Breast epithelium (tissue), 4 donors: ENCODE measurements at places on chromosomes 5 and 9. TPM values are rescaled to one million over a fixed set of nuclear protein-coding genes. Genes with fewer than 3 reads are reported as not detected.

The SLC23A1 gene
- total RNA-seq, result 0.33 TPM

GRCh38 chr9:129629251-129629820 is 3.4 kb downstream of the NTMT1 start:
- no peak overlapping the region for H3K27ac ChIP-seq
- H3K36me3 ChIP-seq, result no peaks in the 10 kb centered on the region
- peaks cover 11% of the 10 kb centered on the region for H3K4me1 ChIP-seq
- H3K4me3 ChIP-seq, result no peak overlapping the region
- no peak for DNase-seq
- no peaks in the 10 kb centered on the region for H3K27me3 ChIP-seq

The AJM1 gene
- total RNA-seq, result 1.1 TPM

GRCh38 chr5:96522635-96523355 is 89.7 kb upstream of the PCSK1 start:
- no peaks in the 10 kb centered on the region for H3K4me1 ChIP-seq
- H3K27ac ChIP-seq, result no peak overlapping the region
- no peaks in the 10 kb centered on the region for H3K27me3 ChIP-seq
- H3K4me3 ChIP-seq, result no peak overlapping the region

GRCh38 chr9:1416261-1416660 is 366.1 kb downstream of the DMRT2 start:
- no peak overlapping the region for H3K4me3 ChIP-seq
- H3K27me3 ChIP-seq, result no peaks in the 10 kb centered on the region
- no peak overlapping the region for H3K27ac ChIP-seq
- H3K4me1 ChIP-seq, result no peaks in the 10 kb centered on the region

DNA sequence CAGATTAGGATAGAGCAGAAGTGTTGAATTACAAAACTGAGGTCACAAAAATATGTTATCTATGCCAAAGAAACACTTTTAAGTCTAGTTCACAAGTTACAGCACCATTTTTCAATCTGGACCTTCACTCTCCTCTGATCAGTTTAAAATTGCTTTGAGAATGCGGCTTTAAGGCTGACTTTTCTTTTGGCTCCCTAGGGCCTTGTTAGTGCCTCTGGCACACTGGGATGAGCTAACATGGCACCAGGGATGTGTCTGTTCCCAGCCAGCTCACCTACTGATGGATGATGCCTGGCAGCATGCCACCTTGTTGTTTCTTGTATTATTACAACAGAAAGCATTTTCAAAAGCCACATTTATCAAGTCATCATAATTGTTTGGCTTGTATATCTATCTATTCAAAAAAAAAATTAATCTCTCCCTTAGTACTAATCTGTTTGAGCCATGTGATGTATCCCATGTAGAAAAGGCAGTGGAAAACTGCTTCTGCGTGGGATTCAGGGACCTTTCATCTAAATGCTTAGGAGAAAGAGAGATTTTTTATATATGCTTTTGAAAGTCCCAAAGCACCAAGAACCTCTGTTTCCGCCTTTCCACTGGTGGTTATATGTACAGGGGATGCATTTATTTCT is 46.6 kb downstream of the ADAMTSL1 start:
- no peaks in the 10 kb centered on the region for H3K27me3 ChIP-seq
- H3K36me3 ChIP-seq, result no peaks in the 10 kb centered on the region
- no peaks in the 10 kb centered on the region for H3K4me1 ChIP-seq
- no peak for DNase-seq
- H3K27ac ChIP-seq, result no peak overlapping the region

DNA sequence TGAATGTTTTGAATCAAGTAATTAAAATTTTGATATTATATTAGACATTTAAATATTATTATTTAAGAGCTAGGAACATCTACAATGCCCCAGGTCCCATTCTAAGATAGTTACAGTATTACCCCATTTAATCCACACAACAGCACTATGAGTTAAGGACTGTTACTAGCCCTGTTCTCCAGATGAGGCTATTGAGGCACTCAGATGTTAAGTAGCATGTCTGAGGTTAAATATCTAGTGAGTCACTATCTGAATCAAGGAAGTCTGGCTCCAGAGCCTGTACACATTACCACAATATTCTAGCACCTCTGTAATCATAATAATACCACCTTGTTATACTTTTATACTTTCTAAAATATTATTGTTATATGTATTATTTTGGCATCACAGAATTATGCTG is 304.6 kb downstream of the PDE4D start:
- no peak for DNase-seq
- H3K27me3 ChIP-seq, result no peaks in the 10 kb centered on the region
- H3K4me1 ChIP-seq, result no peaks in the 10 kb centered on the region
- H3K27ac ChIP-seq, result no peak overlapping the region
- no peak overlapping the region for H3K4me3 ChIP-seq

DNA sequence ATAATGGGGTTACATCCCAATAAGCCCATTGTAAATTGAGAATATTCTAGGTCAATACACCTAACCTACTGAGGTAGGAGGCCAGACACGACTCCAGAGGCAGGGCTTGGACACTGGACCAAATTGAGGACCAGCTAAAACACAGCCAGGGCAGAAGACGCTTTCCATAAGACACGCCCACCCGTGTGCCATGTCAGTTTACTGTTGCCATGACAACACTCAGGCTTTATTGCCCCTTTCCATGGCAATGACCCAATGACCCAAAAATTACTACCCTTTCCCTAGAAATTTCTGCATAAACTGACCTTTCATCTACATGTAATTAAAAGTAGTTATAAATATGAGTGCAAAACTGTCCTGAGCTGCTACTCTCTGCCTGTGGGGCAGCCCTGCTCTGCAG is 31.5 kb downstream of the SLC22A4 start:
- H3K27me3 ChIP-seq, result no peaks in the 10 kb centered on the region
- DNase-seq, result no peak
- H3K4me3 ChIP-seq, result no peak overlapping the region
- no peaks in the 10 kb centered on the region for H3K4me1 ChIP-seq
- H3K27ac ChIP-seq, result no peak overlapping the region
- no peaks in the 10 kb centered on the region for H3K36me3 ChIP-seq

The IFNA13 gene
- not detected for total RNA-seq

GRCh38 chr5:78985725-78986223 is 664 bp upstream of the ARSB start:
- no peak for DNase-seq
- H3K36me3 ChIP-seq, result no peaks in the 10 kb centered on the region
- peak overlapping the region; percentile 89 for H3K4me3 ChIP-seq
- H3K4me1 ChIP-seq, result no peaks in the 10 kb centered on the region
- H3K27me3 ChIP-seq, result no peaks in the 10 kb centered on the region

The BSPRY gene
- 1.1 TPM for total RNA-seq

DNA sequence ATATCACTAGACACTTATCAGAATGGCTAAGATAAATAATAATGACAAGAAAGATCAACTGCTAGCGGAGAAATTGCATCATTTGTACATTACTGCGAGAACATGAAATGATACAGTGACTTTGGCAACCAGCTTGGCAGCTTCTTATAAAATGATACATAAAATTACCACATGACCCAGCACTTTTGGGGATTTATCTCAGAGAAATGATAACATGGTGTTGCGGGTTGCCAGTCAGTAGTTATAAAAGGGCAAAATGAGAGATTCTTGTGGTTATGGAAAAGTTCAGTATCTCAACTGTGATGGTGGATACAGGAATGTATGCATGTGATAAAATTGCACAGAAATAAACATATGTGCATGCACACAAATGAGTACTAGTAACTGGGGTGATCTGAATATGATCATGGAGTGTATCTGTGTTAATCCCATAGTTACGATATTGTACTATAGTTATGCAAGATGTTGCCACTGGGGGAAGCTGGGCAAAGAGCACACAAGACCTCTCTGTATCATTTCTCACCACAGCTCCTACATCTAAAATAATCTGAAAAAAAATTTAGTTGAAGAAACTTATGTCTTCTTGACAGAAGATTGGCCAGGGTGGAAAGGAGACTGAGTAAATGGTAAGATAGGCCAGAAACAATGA is 128.9 kb downstream of the NXNL2 start:
- H3K36me3 ChIP-seq, result no peaks in the 10 kb centered on the region
- DNase-seq, result no peak
- H3K4me1 ChIP-seq, result no peaks in the 10 kb centered on the region
- H3K27ac ChIP-seq, result no peak overlapping the region

DNA sequence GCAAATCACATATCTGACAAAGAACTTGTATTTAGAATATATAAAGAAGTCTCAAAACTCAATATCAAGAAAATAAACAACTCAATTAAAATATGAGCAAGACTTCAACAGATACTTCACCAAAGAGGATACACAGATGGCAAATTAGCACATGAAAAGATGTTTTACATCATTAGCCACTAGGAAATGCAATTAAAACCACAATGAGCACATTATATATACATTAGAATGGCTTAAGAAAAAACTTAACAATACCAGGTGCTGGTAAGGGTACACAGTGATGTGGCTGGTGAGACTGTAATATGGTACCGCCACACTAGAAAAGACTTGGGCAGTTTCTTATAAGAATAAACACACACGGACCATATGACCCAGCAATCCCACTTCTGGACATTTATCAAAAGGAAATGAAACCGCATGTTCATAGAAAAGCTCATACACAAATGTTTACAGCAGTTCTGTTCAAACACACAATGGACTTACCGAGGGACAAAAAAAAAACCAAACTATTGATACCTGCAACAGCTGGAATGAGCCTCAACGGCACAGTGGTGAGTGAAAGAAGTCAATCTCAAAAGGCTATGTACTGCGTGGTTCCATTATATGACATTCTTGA is 27.6 kb downstream of the SEMA4D start:
- DNase-seq, result no peak
- no peaks in the 10 kb centered on the region for H3K27me3 ChIP-seq
- no peaks in the 10 kb centered on the region for H3K36me3 ChIP-seq
- H3K4me1 ChIP-seq, result no peaks in the 10 kb centered on the region
- H3K27ac ChIP-seq, result no peak overlapping the region

DNA sequence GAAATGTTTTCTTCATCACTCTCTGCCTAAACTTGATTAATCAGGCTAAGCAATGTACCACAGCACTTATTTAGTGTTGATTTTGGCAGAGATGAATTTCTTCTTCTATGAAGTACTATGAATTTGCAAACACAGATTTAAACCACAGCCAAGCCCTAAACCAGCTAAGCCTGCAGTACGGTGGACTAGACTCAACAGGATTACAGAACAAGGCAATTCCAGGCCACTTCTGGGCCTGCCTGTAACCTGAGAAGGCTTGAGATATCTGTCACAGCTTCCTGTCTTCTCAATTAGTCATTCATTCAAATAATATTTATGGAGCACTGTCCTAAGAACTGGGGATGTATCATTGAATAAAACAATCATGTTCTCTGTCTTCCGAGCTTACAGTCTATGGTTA is 32.4 kb upstream of the CAST start:
- H3K27ac ChIP-seq, result peak overlapping the region; percentile 62
- H3K4me3 ChIP-seq, result no peak overlapping the region
- peak; percentile 66 for DNase-seq
- H3K4me1 ChIP-seq, result no peaks in the 10 kb centered on the region
- no peaks in the 10 kb centered on the region for H3K36me3 ChIP-seq

- no peaks in the 10 kb centered on the region for H3K4me1 ChIP-seq
- no peak for DNase-seq
- H3K36me3 ChIP-seq, result no peaks in the 10 kb centered on the region
- no peak overlapping the region for H3K27ac ChIP-seq
- H3K27me3 ChIP-seq, result no peaks in the 10 kb centered on the region
These were observed 29.1 kb upstream of the ANKRD55 start for GRCh38 chr5:56262279-56262678.

DNA sequence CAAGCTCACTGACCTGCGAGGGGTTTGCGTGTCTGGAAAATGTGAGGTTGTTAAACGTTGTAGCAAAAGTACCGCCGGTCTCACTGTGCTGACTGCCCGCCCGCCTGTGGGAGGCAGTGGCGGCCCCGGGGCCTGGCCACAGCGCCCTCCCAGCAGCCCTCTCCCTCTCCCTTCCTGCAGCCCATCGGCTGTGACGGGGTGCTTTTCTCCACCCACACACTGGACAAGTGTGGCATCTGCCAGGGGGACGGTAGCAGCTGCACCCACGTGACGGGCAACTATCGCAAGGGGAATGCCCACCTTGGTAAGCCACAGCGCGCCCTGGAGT is 6.2 kb downstream of the ADAMTSL2 start:
- no peaks in the 10 kb centered on the region for H3K36me3 ChIP-seq
- H3K27ac ChIP-seq, result no peak overlapping the region
- no peaks in the 10 kb centered on the region for H3K4me1 ChIP-seq
- peaks cover 11% of the 10 kb centered on the region for H3K27me3 ChIP-seq
- H3K4me3 ChIP-seq, result no peak overlapping the region
